ENCODE measurements at places on chromosomes 2 and 18.

- DNase-seq, result no peak
These were observed 648.0 kb downstream of the SLC4A3 start for GRCh38 chr2:220275454-220275853.

DNA sequence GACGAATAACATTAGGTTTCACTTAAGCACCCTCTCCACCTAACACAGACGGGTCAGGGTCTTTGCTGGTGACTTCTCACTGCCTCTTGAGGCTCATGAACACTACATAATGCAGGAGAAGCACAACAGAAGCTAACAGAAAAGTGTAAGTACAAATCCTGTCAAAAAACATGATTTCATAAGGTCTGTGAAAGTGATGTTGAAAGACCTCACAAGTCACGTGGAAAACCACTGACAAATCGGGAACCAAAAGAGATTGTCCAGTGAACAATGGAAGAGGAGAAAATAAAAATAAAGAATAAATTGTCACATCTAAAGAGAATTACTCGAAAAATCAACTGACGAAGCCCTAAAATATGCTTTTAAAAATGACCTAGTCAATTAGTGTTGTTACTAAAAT is 14.0 kb downstream of the PSD4 start:
- DNase-seq, result no peak

GRCh38 chr2:225454412-225454811 is 54.9 kb downstream of the NYAP2 start:
- DNase-seq, result no peak

DNA sequence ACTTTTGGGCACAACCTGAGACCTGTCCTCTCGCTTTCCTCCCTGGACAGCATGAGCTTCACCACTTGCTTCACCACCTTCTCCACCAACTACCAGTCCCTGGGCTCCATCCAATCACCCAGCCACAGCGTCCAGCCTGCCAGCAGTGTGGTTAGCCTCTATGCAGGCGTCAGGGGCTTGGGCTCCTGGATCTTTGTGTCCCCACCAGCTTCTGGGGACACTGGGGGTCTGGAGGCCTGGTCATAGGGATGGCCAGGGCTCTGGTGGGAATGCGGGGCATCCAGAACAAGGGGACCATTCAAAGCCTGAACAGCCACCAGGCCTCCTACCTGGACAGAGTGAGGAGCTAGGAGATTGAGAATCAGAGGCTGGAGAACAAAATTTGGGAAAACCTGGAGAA is 44.2 kb upstream of the SLC4A10 start:
- no peak for DNase-seq

GRCh38 chr2:18825838-18826237 is 236.5 kb upstream of the NT5C1B start:
- no peak for DNase-seq

- no peak for DNase-seq
These were observed 42.4 kb upstream of the COL5A2 start for GRCh38 chr2:189221811-189222467.

- no peak for DNase-seq
These were observed 134.0 kb downstream of the INSIG2 start for GRCh38 chr2:118222273-118222594.

DNA sequence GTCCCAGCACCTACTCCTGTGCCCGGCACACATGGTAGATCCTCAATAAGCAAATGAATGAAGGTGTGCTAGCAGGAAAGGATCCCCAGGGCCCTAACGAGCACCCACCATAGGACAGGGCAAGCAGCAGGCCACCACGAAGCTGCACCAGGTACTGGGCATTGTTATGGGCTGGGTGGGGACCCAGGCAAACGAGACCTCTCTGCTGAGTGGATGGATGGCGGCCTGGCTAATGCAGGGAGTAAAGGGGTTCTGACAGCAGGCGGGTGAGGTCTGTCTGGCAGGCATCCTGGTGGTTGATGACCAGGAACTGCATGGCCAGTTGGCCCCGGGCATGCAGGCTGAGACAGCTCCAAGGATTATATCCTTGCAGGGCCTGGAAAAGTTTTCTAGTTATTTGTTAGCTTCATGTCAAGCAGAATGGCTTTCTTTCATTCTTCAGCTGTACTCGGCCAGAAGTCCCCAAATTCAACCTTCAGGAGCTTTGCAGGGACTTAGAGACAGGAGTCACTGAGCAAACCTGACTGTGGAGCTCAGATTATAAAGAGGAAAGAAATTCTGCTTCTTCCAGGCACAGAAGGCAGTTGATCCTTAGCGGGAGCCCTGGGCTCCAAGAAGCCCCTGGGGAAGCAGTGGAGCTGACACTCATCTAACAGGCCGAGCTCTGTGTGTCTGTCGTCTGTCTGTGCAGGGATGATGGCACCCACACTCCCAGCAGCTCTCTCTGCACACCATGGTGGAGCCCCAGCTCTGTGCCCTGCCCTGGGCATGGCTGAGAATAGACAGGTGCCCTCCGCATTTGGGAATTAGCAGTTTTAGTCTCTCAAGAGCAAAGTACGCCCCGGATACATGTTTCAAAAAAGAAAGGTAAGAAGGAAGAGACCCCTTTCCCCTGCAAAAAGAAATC is 51.2 kb downstream of the SDC1 start:
- DNase-seq, result no peak

DNA sequence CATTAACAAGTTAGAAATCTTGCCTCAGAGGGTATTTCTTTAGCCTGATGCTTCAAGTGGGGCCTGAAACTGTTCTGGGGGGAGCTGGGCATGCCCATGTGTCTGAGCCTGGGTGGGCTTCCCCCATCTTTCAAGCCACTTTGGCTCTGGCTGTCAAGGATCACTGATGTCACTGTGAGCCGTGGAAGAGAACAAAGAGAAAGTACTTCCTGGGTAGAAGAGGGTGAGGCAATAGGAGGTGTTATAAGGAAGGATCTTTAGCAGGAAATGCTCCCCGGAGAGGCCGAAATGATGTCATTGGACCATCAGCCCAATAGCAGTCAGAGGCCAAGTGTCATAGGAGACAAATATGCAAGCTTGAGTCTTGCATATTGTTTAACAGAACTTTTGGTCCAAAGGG is 228.4 kb upstream of the MEX3C start:
- no peak for DNase-seq

GRCh38 chr2:228063558-228063957 is 117.9 kb downstream of the SPHKAP start:
- DNase-seq, result no peak

GRCh38 chr2:5576015-5576414 is 116.2 kb upstream of the SOX11 start:
- no peak for DNase-seq

GRCh38 chr2:241083091-241083415 is 19.0 kb downstream of the MTERF4 start:
- DNase-seq, result no peak

- DNase-seq, result no peak
These were observed 252.9 kb downstream of the PRKCE start for GRCh38 chr2:45904267-45904945.

- DNase-seq, result no peak
These were observed 21.3 kb downstream of the HNRNPLL start for GRCh38 chr2:38581193-38582147.

DNA sequence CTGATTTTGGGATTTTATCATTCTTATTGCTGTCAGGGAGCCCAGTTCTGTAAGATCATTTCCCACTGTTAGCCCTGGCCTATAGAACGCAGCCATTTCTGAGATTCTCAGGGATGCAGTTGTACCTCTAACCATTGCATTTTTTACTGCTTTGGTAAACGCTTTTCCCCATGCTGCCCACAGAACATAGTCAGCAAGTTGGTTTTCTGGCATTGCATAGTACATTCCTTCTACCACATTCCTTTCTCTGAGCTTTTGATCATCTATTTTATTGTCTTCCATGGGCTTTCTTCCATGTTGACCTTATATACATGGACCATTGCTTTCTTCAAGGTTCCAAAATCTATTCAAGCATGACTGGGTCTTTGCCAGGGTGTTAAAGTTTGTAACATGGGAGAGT is 86.8 kb upstream of the ST6GAL2 start:
- no peak for DNase-seq

- no peak for DNase-seq
These were observed 383.9 kb downstream of the ARHGAP15 start for GRCh38 chr2:143513081-143513480.

DNA sequence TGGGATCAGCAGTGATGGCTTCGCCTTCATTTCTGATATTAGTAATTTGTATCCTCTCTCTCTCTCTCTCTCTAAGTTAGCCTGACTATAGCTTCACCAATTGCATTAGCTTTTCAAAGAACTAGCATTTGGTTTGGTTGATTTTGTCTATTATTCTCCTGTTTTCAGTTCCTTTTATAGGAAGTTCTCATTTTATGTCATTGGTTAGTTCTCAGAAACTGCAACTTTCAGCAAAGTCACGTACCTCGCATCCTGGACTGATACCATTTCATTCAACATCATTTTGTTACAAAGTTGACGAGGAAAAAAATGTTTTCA is 450.8 kb downstream of the EIPR1 start:
- DNase-seq, result no peak

DNA sequence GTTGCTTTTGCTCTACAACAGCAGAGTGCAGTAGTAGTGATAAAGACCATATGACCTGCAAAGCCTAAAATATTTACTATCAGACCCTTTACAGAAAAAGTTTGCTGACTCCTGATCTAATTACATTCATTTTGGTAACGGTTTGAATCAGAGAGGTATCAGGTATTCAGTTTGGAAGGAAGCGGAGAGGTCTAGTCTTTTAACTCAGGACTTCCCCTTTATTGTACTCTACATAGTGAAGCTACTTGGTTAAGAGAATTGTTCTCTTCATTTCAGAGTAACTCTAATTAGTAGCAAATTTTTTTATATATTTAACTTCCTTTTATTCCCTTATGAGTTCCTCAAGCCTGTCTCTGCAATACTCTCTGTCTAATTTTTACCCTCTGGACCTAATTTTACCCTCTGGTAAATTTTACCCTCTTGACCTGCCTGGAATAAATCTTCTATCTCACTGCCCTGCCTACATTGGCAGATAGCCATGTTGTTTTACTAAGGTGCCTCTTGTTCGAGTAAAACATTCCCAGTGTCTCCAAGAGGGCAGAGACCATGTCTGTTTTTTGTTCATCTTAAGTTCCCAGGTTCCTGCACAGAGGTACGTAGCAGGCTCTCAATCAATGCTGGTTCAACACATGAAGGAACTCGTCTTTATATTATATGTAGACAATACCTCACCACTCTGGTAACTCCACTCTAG is 170.6 kb downstream of the DNAH6 start:
- no peak for DNase-seq

- DNase-seq, result no peak
These were observed 22.9 kb upstream of the LBH start for GRCh38 chr2:30208453-30208852.

- DNase-seq, result no peak
These were observed 82.4 kb downstream of the CACNB4 start for GRCh38 chr2:152016181-152017120.

GRCh38 chr2:171104379-171104778 is 56.3 kb downstream of the TLK1 start:
- no peak for DNase-seq

GRCh38 chr2:168029071-168029470 is 218.3 kb downstream of the STK39 start:
- no peak for DNase-seq

GRCh38 chr2:205867371-205867770 is 185.1 kb downstream of the NRP2 start:
- no peak for DNase-seq

- DNase-seq, result no peak
These were observed 83.5 kb downstream of the LDLRAD4 start for GRCh38 chr18:13302040-13302439.

DNA sequence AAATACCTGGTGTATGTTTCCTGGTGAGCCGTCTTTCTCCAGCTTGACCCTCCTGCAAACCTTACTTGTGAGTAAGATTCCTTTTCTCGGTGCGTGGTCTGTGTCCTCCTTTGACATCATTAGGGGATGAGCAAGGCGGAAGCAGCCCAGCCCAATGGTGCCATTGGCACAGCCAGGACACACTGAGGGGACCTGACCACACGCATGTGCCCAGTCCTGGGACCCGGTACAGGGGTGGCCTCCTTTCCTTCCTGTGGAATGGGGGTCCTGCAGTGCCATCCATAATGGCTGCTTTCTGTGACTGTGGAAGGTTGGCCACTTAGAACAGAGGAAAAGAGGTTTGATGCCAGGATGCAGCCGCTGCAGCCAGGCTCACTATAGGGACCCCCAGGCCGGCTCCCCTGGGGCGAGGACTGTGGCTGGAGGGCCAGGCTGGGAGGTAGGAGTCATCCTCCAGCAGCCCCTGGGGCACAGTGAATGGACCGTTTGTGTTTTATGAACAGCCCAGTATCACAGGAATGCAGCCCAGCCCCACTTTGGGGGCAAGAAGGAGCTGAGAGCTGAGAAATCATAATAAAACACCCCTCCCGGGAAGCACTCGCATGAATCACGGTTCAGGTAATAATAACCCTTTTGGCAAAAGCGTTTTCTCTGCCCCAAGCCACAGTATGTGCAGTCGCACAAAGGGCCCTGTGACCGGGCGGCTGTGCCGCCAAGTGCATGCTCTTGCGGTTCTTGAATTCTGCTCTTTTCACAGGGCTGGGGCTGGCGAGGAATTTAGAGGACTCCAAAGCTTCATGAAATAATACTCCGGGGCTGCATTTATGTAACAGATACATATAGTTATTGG is 73.2 kb downstream of the ASB1 start:
- no peak for DNase-seq

- no peak for DNase-seq
These were observed 351.8 kb downstream of the DCC start for GRCh38 chr18:52691841-52692240.

GRCh38 chr2:195532628-195533271 is 124.3 kb upstream of the SLC39A10 start:
- DNase-seq, result no peak

GRCh38 chr2:199261936-199262335 is 195.8 kb downstream of the SATB2 start:
- DNase-seq, result no peak

GRCh38 chr2:189095101-189095500 is 84.5 kb downstream of the COL5A2 start:
- no peak for DNase-seq

- DNase-seq, result no peak
These were observed 32.5 kb upstream of the PLB1 start for GRCh38 chr2:28463211-28463816.

- no peak for DNase-seq
These were observed 847.9 kb downstream of the ERBB4 start for GRCh38 chr2:211690736-211691135.

GRCh38 chr2:201987426-201987825 is 46.2 kb upstream of the FZD7 start:
- no peak for DNase-seq

DNA sequence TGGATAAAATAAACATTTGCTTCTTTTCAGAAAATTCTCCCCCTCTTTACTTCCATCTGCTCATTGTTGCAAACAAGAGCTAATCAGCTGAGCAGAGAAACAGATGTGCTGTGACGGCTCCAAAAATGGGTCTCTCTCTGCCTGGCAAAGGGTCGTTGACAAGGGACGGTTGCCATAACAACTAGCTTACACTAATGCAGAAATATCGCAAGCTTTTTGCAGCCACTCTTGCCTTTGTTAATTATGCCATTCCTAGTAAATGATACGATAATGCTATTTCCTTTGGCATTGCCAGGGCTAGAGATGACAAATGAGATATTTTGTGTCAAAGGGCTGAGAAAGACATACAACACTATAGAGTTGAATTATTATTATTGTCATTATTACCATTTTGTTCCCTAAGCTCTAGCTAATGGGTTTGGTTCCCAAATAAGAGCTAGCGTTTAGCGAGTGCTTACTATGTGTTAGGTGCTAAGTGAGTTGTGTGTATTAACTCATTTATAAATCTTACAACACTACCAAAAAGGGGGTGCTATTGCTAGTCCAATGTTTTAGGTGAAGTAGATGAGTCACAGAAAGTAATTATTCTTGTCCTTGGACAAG is 46.8 kb downstream of the MYO3B start:
- DNase-seq, result no peak

- DNase-seq, result no peak
These were observed 93.4 kb upstream of the MAP4K3 start for GRCh38 chr2:39530411-39530866.

Measured in stimulated activated CD4-positive, alpha-beta T cell treated with anti-CD3 and anti-CD28 coated beads, Interleukin-1b, Interleukin-23, amount 100 ng/mL, for 1 hour (primary cell).